ENCODE measurements at places on chromosomes 16 and 17.

GRCh38 chr17:20992987-20993862 is 49.6 kb downstream of the USP22 start:
- DNase-seq, result peak; percentile 65

- no peak for DNase-seq
Observed at GRCh38 chr16:5865236-5865635, 767.6 kb upstream of the EEF2KMT start.

DNA sequence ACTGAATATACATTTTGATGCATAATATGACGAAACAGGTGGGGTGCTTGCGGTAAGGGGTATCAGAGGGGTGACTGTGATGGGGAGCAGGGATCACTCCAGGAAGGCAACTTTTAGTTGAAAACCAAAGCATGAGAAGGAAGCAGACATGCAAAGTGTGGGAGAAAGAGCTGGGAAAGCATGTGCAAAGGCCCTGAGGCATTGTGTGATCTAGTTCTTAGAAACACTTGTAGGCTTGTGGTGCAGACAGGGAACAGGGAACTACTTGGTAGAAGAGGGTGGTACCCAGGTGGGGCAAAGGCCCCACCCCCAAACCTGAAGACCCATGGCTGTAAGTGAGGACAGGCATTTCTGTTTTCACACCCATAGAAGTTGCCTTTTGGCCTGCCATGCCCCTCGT is 459.9 kb upstream of the EEF2KMT start:
- DNase-seq, result no peak

DNA sequence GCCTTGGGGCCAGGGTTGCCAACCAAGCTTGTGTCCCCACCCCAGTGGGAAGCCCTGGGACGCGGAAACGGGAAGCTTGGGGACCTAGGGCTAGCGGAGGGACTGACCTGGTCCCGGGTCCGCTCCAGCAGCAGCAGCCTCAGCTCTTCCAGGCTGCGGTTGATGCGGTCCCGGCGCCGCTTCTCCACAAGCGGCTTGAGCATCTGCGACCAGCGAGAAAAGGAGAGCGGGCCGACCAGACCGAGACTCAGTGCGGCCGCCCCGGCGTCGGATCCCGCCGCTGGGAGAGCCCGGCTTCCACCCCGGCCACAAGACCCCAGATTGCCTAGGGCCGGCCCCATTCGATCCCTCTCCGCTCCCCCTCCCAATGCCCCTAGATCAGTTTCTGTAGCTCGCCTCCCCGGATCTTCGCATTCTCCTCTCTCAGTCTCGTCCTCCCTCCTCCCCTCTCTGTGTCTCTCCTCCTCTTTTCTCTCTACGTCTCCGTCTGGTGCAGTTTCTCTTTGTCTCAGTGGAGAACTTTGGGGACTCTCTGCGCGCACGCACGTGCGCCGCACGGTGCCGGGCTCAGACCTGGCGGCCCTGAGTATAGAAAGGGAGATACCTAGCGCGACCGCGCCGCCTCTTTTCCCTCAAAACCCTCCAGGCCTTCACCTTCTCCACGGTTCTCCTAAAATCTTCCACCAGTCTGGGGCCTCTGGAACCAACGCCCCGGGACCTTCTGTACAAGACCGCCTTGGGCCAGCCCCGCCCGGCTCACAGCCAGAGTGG is 797 bp downstream of the HES7 start:
- no peak for DNase-seq

- no peak for DNase-seq
Observed at GRCh38 chr16:86959729-86960128, 357.5 kb downstream of the C16orf95 start.

GRCh38 chr16:21617607-21618006 is 18.2 kb downstream of the METTL9 start:
- no peak for DNase-seq

- no peak for DNase-seq
Observed at GRCh38 chr16:49528060-49528865, 154.7 kb downstream of the C16orf78 start.

- DNase-seq, result no peak
Observed at GRCh38 chr16:7268182-7268581, 64.5 kb upstream of the RBFOX1 start.

GRCh38 chr17:34178092-34178491 is 77.0 kb upstream of the CCL2 start:
- no peak for DNase-seq

DNA sequence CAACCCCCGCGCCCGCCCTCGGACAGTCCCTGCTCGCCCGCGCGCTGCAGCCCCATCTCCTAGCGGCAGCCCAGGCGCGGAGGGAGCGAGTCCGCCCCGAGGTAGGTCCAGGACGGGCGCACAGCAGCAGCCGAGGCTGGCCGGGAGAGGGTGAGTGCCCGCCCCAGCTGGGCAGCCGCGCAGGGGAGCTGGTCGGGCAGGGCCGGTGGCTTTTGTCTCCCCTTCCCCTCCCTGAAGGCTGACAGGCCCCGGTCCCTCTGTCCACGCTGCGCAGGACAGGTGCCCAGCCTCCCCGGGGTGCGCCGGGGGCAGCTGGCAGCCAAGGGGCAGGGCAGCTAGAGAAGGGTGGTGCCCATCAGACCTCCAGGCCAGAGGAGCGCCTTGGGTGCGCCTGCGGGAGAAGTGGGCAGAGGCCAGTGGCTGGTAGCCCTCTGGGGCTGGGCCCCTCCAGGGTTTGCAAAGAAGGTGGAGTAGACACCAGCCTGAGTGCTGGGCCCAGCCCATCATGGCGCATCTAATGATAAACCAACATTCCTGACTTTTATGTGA is 278 bp downstream of the ITGB4 start:
- DNase-seq, result no peak

DNA sequence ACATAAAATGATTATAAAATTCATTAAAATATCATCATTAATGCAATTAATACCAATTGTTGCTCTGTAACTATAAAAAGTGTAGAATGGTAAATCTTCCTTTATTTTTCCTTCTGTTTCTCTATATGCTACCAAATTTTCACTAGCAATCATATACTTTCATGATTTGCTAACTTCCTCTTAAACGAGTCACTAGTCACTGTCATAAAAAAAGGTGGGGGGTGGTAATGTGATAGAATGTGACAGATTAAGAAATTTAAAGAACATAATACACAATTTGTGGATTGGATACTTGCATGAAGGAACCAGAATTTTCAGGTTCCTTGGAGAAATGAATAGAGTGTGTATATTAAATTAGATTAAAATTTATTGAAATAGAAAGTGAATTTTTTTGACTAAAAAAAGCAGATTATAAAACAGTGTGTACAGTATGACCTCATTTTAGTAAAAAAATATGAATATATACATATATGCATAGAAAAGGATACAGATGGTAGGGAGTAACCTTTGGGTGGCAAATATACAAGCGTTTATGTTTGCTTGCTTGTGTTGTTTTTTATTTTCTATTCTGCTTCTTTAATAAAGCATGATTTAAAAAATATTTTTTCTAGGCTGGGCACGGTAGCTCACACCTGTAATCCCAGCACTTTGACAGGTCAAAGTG is 56.7 kb upstream of the C17orf78 start:
- DNase-seq, result no peak

GRCh38 chr17:2782055-2782454 is 14.2 kb upstream of the RAP1GAP2 start:
- no peak for DNase-seq

- no peak for DNase-seq
Observed at GRCh38 chr17:50139950-50140885, 10.3 kb upstream of the SAMD14 start.

- DNase-seq, result no peak
Observed at GRCh38 chr17:61739002-61739401, 124.3 kb downstream of the BRIP1 start.

- DNase-seq, result no peak
Observed at GRCh38 chr16:442976-443375, 17.5 kb downstream of the RAB11FIP3 start.

DNA sequence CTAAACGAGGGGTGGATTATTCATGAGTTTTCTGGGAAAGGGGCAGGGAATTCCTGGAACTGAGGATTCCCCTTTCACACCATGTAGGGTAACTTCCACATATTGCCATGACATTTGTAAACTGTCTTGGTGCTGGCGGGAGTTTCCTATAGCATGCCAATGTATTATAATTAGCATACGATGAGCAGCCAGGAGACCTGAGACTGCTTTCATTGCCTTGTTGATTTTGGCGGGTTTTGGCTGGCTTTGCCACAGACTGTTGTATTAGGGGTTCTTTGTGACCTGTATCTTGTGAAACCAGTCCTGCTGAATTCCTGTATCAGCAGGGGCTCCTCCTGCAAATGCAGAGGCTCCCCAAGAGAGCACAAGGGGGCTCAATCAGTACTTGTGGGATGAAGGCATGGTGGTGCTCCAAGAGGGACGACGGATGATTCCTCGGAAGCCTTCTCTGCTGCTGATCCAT is 104.4 kb upstream of the CACNG5 start:
- DNase-seq, result no peak

- no peak for DNase-seq
Observed at GRCh38 chr17:42333053-42333452, 44.8 kb downstream of the STAT5A start.

DNA sequence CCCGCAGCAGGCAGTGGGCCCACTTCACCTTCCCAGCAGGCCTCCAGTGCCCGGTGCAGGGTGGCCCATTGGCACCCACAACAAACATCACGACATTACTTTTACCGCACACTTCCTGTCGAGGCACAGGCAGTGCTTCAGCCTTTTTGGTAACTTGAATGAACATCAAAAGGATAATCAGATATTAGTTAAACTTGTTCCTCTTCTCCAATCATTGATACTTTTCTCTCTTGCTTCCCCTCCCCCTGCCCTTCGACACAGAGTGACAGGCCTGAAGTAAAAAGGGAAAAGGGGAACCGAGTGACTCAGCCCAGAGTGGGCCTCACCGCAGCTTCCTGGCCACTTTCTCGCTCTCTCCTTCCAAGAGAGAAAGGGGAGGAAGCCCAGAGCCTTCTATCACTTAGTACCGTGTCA is 507.0 kb downstream of the MAF start:
- DNase-seq, result no peak

- DNase-seq, result no peak
Observed at GRCh38 chr16:12265108-12265507, 288.6 kb downstream of the SNX29 start.

GRCh38 chr16:89052890-89053724 is 40.5 kb upstream of the ACSF3 start:
- DNase-seq, result no peak

DNA sequence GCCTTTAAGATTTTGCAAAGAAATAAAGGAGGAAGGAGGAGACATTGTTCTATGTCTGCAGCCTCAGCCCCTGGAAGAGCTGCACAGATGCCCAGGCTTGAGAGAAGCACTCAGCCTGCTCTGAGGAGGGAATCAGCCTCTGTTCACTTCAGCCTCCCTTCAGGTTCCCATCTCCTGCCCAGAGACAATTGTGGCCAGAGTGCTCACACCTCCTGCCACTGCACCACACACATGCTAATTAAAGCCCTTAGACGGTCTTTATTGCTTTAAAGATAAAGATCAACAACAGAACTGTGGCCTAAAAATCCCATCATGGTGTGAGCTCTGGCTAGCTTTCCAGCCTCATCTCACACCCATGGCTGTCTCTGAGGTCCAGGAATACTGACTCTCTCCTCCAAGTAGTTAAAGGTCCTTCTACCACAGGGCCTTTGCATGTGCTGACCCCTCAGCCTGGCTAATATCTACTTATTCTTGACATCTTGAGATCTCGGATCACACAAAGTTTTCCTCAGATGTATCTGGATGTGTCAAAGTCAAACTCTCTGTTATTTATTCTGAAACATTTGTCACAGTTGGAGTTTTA is 33.8 kb downstream of the CHD9NB start:
- DNase-seq, result no peak

DNA sequence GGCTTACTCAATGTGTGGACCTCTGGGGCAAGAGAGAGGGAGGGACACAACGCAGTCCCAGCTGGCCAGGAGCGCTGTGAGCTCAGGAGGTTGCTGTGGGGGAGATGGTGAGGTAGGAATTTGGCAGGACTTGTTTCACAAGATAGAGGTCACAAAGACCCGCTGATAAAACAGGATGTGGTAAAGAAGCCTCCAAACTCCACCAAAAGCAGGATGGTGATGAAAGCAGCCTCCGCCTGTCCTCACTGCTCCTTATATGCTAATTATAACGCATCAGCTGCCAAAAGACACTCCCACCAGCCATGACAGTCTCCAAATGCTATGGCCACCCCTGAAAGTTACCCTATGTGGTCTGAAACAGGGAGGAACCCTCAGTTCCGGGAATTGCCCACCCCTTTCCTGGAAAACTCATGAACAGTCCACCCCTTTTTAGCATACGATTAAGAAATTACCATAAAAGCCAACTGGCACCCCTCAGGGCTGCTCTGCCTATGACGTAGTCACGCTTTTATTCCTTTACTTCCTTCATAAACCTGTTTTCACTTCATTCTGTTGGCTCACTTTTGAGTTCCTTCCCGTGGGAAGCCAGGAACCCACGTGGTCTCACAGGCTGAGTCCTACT is 5.3 kb upstream of the EIF4A3 start:
- no peak for DNase-seq

- DNase-seq, result no peak
Observed at GRCh38 chr16:68470461-68471150, 22.3 kb upstream of the SMPD3 start.

- no peak for DNase-seq
Observed at GRCh38 chr17:18006495-18007239, 32.3 kb downstream of the ATPAF2 start.

- no peak for DNase-seq
Observed at GRCh38 chr16:28621481-28622155, 11.8 kb upstream of the SULT1A1 start.

- DNase-seq, result no peak
Observed at GRCh38 chr16:68644715-68645493, at the start of gene CDH3. Gene CDH3 (plus strand): TSS chr16:68645310. CDS start chr16:68645380, 70 bp downstream.

DNA sequence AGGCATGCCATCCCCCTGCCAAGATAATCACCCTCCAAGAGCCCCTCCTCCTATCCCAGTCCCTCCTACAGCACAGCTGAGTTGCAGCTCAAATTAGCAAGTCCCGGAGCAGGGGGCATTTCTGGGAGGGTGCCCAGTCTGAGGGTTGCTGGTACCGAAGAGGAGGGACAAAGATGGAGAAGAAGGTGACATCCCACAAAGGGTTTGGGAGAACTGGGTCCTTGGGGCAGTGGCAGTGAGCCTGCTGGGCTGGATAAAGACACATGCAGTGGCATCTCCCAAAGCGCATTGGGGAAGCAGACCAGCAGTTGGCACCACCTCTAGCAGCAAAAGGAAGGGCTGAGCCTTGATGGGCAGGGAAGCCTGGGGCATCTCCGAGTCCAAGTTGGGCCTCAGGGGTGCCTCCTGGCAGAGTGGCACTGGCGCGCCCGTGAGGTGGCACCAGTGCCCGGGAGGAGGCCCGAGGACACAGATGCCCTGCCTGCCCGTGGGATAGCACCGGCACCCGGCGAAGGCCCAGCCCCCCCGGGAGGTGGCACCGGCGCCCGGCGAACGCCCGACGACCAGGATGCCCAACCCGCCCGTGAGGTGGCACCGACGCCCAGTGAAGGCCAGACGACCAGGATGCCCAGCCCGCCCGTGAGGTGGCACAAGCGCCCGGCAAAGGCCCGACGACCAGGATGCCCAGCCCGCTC is 622 bp downstream of the TOM1L2 start:
- no peak for DNase-seq

GRCh38 chr16:65622871-65623270 is 501.0 kb upstream of the CDH11 start:
- DNase-seq, result no peak

GRCh38 chr17:80263253-80264204 is 2.9 kb downstream of the RNF213 start:
- peak; percentile 65 for DNase-seq

GRCh38 chr17:57288040-57288772 is 31.9 kb downstream of the MSI2 start:
- no peak for DNase-seq

Measured in brain pericyte (primary cell).